Hepatocyte (in vitro differentiated cells): ENCODE measurements at places on chromosomes 2 and 18. TPM values are rescaled to one million over a fixed set of nuclear protein-coding genes. Genes with fewer than 3 reads are reported as not detected.

ABCG5 gene
- polyA plus RNA-seq: 1.8 and 5.4 TPM in 2 replicates

RAD51AP2 gene
- 0.21 and 0.35 TPM in 2 replicates for polyA plus RNA-seq

ELP2 gene
- 54.3 and 55.5 TPM in 2 replicates for polyA plus RNA-seq

DCAF17 gene
- polyA plus RNA-seq: 2.7 and 6.1 TPM in 2 replicates

OSBPL1A gene
- polyA plus RNA-seq: 24.6 and 26.3 TPM in 2 replicates

EFR3B gene
- polyA plus RNA-seq: 1.1 and 1.6 TPM in 2 replicates

GRCh38 chr2:100554798-100555407 lies 7.9 kb upstream of the PDCL3 start:
- no peak overlapping the region for H3K4me3 ChIP-seq
- no peaks in the 10 kb centered on the region for H3K4me1 ChIP-seq
- no peaks in the 10 kb centered on the region for H3K27me3 ChIP-seq
- H3K27ac ChIP-seq: no peak overlapping the region
- H3K36me3 ChIP-seq: no peaks in the 10 kb centered on the region
- no peak for DNase-seq

GRCh38 chr2:171515672-171516298 lies 6.5 kb upstream of the CYBRD1 start:
- no peaks in the 10 kb centered on the region for H3K4me1 ChIP-seq
- no peaks in the 10 kb centered on the region for H3K36me3 ChIP-seq
- DNase-seq: no peak
- H3K27me3 ChIP-seq: peaks cover 8% of the 10 kb centered on the region
- no peak overlapping the region for H3K4me3 ChIP-seq
- no peak overlapping the region for H3K27ac ChIP-seq

DNA sequence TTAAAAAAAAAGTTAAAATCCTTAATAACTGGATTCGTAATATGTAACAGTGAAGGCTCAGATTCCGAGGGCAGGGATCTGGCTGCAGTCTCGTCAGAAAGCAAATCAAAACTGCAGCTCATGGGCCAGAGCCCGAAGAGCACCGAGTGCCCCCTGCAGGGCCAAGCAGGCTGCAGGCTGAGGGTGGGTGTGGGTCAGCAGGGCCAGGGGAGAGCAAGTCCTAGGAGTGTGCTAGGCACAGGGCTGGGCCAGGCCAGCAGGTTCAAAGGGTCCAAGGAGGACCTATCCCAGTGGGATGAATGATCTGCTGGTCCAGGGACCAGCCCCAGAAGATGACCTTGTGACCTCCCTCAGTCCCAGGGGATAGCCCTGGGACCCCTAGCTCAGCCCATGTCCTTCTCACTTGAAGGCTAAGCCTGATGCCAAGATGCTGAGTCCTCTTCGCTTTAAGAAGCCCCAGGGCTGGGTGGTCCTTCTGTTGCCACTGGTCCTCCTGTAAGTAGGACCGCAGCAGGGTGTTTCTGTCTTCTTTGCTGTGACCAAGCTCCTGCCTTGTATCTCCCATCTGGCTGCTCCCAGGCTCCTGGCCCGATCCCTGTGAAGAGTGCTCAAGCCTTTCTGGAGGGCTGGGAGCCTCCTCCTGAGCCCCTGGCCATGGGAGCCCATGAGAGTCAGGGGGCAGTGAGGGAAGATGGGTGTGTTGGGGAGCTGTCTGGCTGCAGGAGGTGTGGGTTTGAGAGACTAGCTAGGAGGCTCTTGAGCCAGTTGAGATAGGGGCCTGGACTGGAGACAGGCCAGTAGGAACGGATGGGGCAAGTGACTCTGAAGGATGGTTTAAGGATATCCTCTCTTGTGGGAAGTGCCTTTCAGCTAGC lies 150.7 kb downstream of the DYSF start:
- H3K4me1 ChIP-seq: no peaks in the 10 kb centered on the region
- peak overlapping the region; percentile 40 for H3K27ac ChIP-seq
- no peak overlapping the region for H3K4me3 ChIP-seq
- H3K36me3 ChIP-seq: no peaks in the 10 kb centered on the region
- no peak for DNase-seq

DNA sequence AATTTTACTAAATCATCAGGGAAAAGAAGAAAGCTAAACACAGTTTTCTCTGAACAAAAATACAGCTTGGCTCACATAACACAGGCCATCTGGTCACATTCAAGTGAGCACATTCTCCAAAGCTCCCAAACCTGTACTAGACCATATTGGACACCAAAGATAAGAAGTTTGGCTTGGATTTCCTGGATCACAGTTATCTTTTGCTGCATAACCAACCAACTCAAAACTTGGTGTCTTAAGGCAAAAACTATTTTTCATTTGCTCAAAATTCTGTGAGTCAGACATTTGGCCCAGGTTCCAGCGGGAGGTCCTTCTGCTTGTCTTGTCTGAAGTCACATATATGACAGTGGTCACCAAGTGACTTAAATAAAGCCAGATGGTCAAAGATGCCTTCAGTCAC lies 83.2 kb downstream of the GYPC start:
- H3K27ac ChIP-seq: no peak overlapping the region
- DNase-seq: no peak
- no peaks in the 10 kb centered on the region for H3K27me3 ChIP-seq
- H3K4me3 ChIP-seq: no peak overlapping the region
- H3K4me1 ChIP-seq: peaks cover 5% of the 10 kb centered on the region
- H3K36me3 ChIP-seq: no peaks in the 10 kb centered on the region
